ENCODE measurements at places on chromosomes 3 and 15.

GRCh38 chr3:48233542-48233941 is 7.4 kb upstream of the ZNF589 start:
- DNase-seq = no peak

GRCh38 chr3:112437146-112438022 is 61.9 kb downstream of the BTLA start:
- DNase-seq = no peak

- no peak for DNase-seq
Observed at GRCh38 chr15:91348752-91349500, 248.9 kb downstream of the SV2B start.

GRCh38 chr3:131091768-131092167 is 65.1 kb downstream of the NEK11 start:
- no peak for DNase-seq

- no peak for DNase-seq
Observed at GRCh38 chr3:147030274-147030673, 376.1 kb downstream of the ZIC4 start.

DNA sequence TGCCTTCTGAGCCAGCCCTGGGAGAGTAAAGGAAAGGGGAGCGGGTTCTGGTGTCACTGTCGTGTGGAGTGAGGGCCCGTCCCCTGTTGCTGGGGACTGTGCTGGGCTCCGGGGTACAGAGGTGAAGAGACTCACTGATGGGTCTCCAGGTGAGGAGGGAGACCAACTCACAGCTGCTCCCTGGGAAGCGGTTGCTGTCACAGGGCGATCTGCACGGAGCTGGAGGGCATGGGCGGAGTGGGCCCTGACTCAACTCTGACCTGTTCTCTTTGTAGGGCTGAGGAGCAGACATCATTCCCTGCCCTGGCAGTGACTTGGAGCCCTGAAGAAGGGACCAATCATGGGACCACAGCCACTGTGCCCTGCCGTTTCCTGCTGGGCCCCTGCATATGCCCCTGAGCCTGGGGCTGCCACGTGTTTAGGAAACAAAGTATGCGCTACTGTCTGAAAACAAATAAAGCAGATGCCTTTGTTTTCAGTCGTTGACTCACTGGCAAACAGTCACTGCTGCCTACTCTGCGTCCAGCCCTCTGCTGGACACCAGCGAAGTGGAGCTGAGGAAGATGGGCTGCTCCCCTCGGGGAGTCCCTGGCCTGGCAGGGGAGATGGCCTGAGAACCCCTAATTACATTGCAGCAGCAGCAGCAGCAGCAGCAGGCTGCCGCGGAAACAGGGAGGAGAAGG is 22.9 kb upstream of the PLXNA1 start:
- no peak for DNase-seq

DNA sequence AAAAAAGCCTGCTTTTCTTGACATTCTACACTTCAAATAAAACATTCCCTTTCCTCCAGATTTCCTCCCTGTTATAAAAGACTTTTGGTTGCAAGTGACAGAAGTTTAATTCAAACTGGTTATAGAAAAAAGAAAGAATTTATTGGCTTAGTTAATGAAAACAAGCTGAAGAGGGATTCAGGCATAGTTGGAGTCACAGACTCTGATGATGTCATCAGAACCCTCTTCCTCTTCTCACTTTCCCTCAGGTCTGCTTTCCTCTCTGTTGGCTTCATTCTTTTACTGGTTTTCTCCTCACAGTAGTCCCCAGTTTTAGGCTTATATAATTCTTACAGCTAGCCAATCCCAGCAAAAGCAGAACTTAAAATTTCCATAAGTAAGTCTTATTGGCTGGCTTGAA is 32.0 kb upstream of the MBNL1 start:
- DNase-seq = no peak

- DNase-seq = no peak
Observed at GRCh38 chr3:156680243-156680914, 6.0 kb downstream of the TIPARP start.

- no peak for DNase-seq
Observed at GRCh38 chr3:150887031-150887430, 18.2 kb downstream of the MINDY4B start.

DNA sequence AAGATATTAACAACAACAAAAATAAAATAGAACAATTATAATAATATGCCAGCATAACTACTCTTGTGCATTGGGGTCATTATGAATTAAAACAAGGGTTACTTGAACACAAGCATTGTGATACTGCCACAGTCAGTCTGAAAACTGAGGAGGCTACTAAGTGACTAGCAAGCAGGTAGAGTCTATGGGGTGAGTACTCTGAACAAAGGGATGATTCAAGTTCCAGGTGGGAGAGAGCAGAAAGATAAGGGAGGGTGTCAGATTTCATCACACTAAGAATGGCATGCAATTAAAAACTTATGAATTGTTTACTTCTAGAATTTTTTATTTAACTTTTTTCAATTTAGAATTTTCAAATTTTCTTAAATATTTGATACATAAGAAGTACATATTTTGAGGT is 754.4 kb upstream of the GOLIM4 start:
- no peak for DNase-seq

DNA sequence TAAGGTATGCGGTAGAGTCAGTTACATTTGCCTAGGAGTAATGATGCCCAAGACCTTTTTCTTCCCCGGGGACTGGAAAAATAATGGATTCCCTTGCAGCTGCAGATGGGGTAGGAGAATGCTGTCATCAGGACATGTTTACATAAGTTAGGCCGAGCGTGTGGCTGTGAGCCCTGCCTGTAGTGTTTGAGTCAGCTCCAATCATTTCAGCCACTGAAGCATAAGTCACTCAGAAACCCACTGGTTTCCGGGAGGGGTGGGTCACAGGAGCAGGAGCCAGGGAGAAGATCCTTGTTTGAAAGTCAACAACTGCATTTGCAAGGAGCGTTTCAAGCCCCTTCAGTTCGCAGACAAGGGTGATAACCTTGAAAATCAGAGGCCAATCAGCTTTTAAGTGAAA is 562.3 kb downstream of the MCTP2 start:
- no peak for DNase-seq

DNA sequence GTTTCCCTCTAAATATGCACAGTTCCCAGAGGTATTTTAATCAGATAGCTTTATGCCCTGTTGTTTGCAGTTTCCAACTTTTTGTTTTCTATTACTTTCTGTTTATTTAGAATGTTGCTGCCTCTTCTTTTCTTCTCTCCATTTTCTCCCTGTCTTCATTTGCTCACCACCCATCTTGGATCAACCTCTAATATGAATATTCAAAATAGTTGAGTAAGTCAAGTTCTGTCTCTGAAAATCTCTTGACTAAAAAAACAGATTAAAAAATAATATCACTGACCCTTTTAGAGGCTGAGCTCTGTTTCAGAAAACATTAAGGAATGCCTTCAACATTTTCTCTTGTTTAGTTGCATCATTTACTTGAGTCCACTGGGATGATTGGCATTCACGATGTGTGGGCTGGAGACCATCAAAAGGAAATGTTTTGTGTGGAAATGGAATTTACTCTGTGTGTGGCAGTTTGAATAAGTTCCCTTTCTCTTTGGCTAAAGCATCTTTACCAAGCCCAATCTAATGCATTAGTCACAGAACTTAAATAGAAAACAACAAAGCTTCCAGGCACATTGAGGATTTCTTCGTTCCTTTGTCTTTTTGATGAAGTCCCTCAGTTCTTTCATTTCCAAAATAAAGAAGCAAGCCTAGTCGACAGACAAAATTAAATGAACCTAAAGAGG is 633.9 kb upstream of the TGFBR2 start:
- no peak for DNase-seq

GRCh38 chr15:41043276-41043951 is 72.7 kb downstream of the INO80 start:
- DNase-seq = no peak

GRCh38 chr15:68674975-68675374 is 96.2 kb downstream of the CORO2B start:
- DNase-seq = no peak

DNA sequence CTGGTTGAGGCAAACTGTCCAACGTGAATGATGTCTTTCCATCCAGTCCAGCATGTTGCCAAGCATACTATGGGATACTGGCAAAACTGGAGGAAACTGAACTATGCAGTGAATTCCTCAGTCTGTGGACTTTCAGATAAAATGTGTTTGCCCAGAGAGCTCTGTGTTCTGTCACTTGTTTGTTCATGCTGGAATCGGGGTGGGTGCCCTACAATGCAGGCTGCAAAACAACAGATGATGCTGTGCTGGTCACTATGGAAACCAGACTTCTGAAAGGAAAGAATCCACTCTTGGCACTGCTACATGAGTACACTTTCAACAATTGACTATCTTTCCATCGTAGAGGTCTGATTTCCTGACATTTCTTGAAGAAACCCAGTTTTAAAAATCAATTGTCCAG is 272.5 kb upstream of the ARHGEF26 start:
- no peak for DNase-seq

GRCh38 chr3:159322322-159322939 is 520.6 kb downstream of the MFSD1 start:
- DNase-seq = peak; percentile 8

DNA sequence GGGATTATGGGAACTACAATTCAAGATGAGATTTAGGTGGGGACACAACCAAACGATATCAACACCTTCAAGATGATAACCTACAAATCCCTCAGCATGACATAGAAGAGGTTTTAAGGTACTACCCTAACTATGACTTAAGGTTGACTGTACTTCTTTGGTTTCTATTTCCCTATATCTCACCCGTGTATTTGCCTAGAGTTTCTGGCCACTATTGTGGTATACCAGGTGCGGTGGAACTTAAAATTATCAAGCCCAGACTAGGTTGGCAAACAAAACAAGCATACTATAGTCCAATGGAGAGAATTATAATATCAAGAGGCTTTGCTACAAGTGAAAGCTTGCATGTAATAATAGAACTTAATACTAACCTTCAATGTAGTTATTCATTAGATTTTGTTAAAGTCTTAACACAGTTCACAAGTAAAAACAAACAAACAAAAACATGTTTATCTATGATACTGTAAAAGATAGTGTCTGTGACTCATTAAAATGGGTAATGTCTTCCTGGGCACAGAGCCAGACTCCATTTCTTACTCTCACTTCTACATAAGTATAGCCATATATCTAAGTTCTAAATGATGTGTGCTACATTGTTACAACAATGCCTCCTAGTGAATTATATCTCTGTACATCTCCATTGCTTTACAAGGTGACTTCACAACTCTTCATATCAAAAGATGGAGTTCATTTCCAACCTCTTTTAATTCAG is 479.1 kb downstream of the ZBBX start:
- DNase-seq = no peak

DNA sequence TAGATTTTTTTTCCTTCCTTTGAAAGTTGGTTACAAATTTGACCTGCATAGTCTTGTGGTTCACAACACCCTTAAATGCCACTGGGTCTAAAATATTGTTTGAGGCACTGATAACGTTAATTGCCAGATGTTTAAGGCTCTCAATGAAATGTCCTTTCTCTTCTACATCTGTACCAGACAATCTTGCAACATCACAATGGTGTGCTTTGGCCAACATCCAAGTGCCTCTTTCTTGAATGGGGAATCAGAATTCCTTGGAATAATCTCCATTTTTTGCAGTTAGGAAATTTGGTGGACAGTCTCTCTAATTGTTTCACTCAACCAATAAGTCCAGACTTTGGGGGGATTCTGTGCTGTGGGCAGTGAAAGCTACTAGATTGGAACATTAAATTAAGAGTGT is 26.0 kb upstream of the PEX5L start:
- DNase-seq = no peak

- no peak for DNase-seq
Observed at GRCh38 chr15:69341356-69341755, 42.6 kb downstream of the PAQR5 start.

DNA sequence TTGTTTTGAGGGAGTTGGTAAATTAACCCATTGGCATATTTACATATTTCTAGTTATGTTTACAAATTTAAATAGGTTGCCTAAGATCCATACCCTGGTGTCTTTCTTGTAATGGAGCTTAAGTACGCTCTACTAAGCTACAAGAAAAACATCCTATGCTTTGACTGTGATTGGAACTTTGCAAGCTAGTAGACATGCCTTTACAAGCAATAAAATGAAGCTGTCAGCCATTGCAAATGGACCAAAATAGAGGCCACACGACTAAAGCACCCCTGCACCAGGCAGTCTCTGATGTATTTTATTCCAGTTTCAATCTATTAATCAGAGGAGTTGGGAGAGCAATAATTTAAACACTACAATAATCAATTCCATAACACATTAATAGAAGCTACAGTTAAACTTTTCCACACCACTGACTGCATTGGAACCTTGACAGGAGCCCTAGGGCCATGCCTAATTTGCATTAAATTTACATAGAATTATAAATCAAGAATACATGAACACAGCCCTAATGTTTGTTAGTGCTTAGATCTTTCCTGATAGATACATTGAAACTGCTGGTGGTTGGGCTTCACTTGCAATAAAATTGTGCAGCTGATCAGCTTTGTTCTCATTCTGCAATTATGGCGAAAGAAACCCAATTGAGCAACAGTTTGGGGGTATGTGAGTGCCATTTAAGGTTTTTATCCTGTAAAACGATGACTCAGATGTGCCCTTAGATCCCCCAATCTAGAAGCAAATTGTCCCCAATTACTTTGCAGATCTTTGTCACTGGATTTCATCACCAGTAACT is 360.1 kb downstream of the LSAMP start:
- DNase-seq = no peak

DNA sequence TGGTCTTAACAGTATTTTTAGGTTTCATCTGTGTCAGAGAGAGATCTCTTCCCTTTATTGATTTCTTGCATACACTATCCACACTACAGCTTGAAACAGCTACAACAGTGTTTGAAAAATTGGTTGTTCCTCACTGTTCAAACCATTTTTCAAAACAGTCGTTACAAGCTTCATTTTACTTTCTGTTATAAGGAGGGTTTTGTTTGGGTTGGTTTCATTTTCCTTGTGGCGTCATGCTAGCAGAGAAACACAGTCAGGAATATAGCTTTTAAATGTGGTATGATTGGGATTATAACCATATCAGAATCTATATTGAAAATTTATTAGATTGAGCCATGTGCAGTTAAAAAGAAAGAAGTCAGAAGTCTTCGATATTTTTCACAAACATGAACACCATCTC is 400.6 kb downstream of the ZBTB20 start:
- no peak for DNase-seq

- DNase-seq = no peak
Observed at GRCh38 chr15:65595960-65596359, 15.0 kb downstream of the INTS14 start.

DNA sequence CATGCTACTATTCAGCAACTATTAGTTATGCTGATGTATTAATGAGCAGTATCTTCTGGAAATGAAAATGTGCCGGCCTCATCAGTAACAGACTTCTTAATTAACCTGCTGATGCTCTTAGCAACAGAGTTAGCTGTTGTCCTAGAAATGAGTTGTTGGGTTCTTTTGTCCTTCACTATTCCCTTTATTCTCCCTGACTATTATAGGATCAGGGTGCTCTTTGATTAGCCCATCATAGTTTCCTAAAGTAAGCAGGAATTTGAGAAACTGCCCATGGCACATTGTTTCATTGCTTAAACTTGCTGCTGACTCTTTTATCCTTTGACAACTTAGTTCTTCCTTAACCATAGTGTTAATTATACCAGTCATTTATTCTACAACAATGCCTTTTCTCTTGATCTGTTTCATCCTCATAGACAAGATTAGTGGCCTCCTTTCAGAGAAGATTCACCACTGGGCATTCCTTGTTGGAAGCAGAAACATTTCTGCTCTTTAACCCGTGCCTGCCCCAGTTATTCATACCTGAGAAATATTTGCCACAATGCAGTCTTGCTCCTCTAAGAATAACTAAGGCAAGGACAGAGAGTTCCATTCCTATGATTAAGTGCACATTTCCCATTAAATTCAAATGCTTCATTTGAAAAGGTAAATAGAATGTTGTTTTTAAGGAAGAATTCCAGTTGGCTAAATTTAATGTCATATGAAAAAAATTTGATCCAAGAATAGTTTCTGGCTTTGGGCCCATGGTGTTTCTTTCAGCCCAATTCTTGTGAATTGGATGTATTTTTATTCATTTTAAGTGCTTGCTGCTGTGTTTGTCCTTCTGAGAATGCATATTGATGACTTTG is 573.3 kb upstream of the TBL1XR1 start:
- no peak for DNase-seq
